Hematopoietic multipotent progenitor cell treated with erythropoietin and hydrocortisone succinate and interleukin-3 and kit ligand, for 8 days (in vitro differentiated cells): ENCODE measurements at places on chromosomes 16 and 17.

GRCh38 chr16:56915336-56916119 lies 16.4 kb upstream of the HERPUD1 start:
- no peak for DNase-seq

GRCh38 chr17:44722254-44722653 lies 13.8 kb downstream of the DBF4B start:
- no peak for DNase-seq

DNA sequence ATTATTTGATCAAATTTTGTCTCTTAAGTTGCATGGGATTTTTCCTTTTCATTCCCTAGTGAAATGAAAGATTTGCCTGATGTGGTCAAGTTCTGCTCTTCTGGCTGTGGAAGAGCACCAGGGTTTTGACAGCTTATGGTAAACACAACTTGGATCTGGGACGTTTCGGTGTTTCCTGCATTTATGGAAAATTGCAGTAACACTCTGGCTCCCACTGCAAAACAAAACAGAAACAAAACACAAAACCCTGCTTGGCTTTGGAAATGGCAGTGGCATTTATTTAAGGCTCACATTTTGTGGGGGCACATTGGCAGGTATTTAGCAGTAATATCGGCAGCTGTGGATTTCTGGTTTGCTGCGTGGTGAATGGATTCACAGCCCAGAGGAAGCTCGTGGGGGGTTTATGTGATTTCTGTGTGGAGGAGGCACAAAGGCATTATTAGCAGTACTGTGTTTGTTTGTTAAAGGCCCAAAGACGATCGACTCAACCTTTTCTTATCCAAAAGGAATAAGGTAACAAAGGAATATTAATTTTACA lies 377.8 kb downstream of the SNX29 start:
- no peak for DNase-seq

GRCh38 chr16:55001931-55002330 lies 71.3 kb downstream of the IRX5 start:
- DNase-seq: no peak

DNA sequence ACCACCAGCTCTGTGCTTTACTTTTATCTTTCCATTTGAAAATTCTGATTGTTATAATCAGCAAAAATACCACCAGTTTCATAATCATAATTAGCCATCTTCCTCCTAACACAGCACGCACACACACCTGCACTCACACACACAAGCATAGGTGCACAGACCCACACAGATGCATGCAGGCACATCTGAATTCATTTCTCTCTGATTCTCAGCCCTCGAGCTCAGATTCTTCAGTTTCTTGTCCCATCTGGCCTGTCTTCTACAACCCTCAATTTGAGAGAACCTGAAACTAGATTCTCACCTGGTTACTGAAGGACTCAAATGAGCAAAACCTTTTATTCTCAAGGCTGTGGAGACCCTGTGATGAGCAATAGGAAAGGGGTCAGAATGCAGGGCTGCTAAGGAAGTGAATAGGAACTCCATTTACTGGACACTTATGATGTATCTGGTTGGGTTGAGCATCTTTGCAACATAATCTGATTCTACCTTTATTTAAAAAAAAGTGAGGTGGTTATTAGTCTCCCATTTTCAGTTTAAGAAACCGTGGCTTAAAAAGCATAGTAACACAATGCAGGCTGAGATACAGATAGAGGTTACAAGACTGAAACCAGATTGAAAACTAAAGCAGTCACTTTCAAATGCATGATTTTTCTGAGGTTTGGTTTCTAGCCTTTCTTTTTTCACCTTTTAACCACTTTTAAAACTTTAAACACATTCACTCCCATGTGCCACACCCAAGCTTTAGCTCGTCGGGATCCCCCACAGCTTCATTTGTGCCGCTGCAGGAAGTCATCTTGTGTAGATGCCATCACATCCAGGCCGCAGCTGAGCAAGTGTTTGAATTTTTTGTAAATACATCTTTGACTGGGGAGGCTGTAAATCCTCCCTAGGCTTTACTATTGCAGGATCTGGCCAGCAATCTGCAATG lies 9.4 kb downstream of the KRT33A start:
- no peak for DNase-seq

DNA sequence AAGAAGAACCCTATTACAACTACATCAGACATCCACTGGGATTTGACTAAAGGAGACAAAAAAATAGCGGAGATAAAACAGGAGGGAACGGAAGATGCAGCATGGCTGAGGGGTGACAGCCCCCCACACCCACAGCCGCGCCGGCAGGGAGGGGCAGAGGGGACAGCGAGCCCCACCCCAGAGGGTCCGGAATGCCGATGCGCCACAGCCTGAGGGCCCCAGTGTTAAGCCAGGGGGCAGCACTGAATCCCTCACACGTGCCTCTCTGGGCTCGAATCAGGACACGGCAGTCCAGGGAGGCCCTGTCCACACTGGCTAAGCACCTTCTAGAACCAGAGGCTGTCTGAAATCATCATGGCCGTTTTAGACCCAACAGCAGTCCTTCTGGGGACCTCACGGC lies 18.8 kb downstream of the MAP1LC3B start:
- DNase-seq: no peak
